ENCODE measurements at places on chromosomes 16 and 17.

GRCh38 chr17:79046916-79047280 lies 22.9 kb downstream of the C1QTNF1 start:
- DNase-seq: no peak

DNA sequence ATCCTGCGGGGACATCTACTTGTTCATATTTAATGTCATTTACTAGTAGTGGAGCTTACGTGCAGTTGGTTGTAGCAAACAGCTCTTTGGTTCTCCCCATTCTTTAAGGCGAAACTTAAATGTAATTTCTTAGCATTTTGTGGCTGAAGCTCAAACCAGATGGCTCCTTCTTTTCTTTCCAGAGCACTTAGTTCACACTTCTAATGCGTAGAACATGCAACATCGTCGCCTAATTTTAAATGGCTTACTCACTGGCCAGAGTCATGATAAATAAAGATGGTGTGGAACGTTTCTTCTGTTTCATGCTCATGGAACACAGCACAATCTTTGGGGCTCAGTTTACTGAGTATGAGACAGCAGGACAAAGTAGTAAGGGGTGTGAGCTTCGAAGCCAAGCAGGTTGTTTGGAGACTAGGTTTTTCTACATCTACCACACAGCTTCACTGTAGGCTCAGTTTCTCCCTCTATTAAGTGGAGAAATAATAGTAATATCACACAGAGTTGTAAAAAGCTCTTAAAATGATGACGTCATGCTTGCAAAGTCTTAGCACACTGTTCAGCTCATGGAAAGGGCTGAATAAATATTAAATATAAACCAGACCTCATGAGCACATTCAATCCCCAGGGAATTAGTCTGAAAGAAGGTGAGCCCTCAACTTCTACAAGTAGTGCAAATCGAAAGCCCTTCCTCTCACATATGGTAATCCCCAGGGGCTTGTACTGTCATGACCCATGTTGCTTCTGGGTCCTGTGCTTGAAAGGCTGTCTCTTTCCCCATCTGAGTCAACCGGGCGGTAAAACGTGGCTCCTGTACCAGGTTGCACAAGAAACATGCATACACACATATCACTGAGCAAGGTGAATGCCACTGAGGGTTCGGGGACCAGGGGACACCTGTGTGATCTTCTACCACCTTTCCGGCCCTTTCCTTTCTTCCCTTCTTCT lies 384.3 kb downstream of the CDH13 start:
- no peak for DNase-seq

- no peak for DNase-seq
Observed at GRCh38 chr16:10965440-10966061, 21.2 kb downstream of the CLEC16A start.

- peak; percentile 26 for DNase-seq
Observed at GRCh38 chr16:72094266-72094610, 591 bp downstream of the DHX38 start.
